ENCODE measurements at places on chromosomes 3 and 15. TPM values are rescaled to one million over a fixed set of nuclear protein-coding genes. Genes with fewer than 3 reads are reported as not detected.

Gene B3GNT5
- 0.11 TPM for total RNA-seq

Gene CLDN18
- 0.11 TPM for total RNA-seq

DNA sequence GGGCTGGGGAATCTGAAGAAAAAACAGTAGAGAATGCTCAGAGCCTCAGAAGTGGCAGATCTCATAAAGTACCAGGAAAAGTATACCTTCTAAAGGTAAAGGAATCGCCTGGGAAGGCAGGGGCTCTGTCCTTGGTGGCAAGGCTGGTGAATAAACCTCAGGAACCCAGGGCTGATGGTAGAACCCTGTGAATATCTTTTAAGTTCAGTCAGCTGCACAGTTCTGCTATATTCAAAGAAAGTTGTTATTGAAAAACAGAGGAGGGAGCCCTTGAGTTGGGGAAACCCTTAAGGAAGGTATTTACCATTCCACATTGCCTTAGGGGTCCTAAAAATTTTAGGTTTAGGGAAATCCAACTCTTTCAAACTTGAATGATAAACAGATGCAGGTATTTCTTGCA, 31.2 kb downstream of the ZPLD1 start:
- no peak overlapping the region for H3K27ac ChIP-seq
- no peak for DNase-seq
- H3K36me3 ChIP-seq: no peaks in the 10 kb centered on the region
- H3K4me1 ChIP-seq: no peaks in the 10 kb centered on the region
- no peak overlapping the region for H3K4me3 ChIP-seq
- H3K27me3 ChIP-seq: no peaks in the 10 kb centered on the region

- DNase-seq: no peak
- no peaks in the 10 kb centered on the region for H3K4me1 ChIP-seq
- no peak overlapping the region for H3K27ac ChIP-seq
- H3K4me3 ChIP-seq: no peak overlapping the region
Measured at GRCh38 chr3:163939926-163940325, 1138.4 kb downstream of the SI start.

- H3K27me3 ChIP-seq: no peaks in the 10 kb centered on the region
- no peaks in the 10 kb centered on the region for H3K4me1 ChIP-seq
- H3K4me3 ChIP-seq: no peak overlapping the region
- H3K36me3 ChIP-seq: no peaks in the 10 kb centered on the region
- DNase-seq: peak; percentile 71
- peak overlapping the region; percentile 6 for H3K27ac ChIP-seq
Measured at GRCh38 chr3:28726840-28727239, 378.2 kb upstream of the AZI2 start.

GRCh38 chr3:112735926-112736325, 95.0 kb upstream of the CCDC80 start:
- DNase-seq: no peak
- H3K4me3 ChIP-seq: no peak overlapping the region
- no peaks in the 10 kb centered on the region for H3K27me3 ChIP-seq

- H3K4me3 ChIP-seq: no peak overlapping the region
- no peak for DNase-seq
- H3K27me3 ChIP-seq: no peaks in the 10 kb centered on the region
- no peaks in the 10 kb centered on the region for H3K36me3 ChIP-seq
- peaks cover 16% of the 10 kb centered on the region for H3K4me1 ChIP-seq
Measured at GRCh38 chr3:27628026-27628750, 93.9 kb downstream of the EOMES start.

GRCh38 chr15:45084163-45084562, 29.8 kb downstream of the DUOX2 start:
- no peaks in the 10 kb centered on the region for H3K36me3 ChIP-seq
- DNase-seq: no peak
- H3K27ac ChIP-seq: no peak overlapping the region
- no peak overlapping the region for H3K4me3 ChIP-seq
- no peaks in the 10 kb centered on the region for H3K27me3 ChIP-seq

- peaks cover 13% of the 10 kb centered on the region for H3K4me1 ChIP-seq
- H3K36me3 ChIP-seq: peaks cover 21% of the 10 kb centered on the region
- no peak overlapping the region for H3K27ac ChIP-seq
Measured at GRCh38 chr3:37743974-37744373, 117.7 kb upstream of the CTDSPL start.

Gene KLHL6
- 1.5 TPM for total RNA-seq

DNA sequence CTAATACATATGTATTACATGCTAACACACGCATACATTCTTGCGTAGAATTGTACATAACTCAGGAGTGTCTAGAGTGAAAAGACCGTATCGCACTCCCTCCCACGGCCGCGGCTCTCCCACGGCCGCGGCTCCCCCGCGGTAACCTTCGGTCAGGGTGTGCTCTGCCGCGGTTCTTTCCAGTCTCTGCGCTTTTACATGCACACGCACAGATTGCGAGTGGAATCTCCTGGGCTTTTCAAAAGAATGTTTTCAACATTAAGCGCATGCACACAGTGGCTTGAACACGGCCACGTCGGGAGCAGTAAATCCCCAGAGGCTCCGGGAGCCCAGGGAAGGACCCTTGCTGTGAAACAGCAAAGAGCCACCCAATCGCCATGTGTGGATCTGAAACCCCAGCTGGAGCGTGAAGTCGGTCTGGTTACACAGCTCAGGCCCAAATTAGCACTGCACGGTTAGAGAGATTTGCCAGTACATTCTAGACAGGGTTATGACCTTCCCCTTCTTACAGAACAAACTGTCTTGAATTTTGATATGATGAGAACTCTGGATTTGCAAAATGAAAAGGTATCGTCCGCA, 805 bp upstream of the RGMA start:
- H3K4me1 ChIP-seq: peaks cover 8% of the 10 kb centered on the region
- no peak for DNase-seq
- peaks cover 8% of the 10 kb centered on the region for H3K27me3 ChIP-seq
- no peak overlapping the region for H3K27ac ChIP-seq
- H3K36me3 ChIP-seq: no peaks in the 10 kb centered on the region

Gene C2CD4A
- not detected for total RNA-seq

Gene TMEM212
- not detected for total RNA-seq
